Activated CD4-positive, alpha-beta T cell treated with anti-CD3 and anti-CD28 coated beads for 1 hour (primary cell): ENCODE measurements at places on chromosomes 16 and 17.

GRCh38 chr16:65716737-65717700 is 595.2 kb upstream of the CDH11 start:
- DNase-seq: no peak

DNA sequence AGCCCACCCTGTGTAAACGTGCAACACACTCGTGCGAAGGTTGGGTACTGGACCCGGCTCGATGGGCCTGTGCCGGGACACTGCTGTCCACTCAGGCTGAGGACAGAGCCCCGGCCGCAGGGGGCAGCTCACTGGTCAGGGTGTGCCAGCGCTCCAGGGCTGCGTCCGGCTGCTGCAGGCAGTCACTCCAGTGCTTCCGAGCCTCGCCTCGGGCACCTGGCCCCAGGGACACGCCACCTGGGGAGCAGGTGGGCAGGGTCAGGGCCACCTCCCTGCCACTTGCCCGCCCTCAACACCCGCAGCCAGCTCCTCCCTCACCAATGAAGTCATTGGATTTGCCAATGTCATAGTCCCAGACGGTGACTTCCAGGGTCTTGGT is 4.7 kb downstream of the DOC2A start:
- DNase-seq: no peak

DNA sequence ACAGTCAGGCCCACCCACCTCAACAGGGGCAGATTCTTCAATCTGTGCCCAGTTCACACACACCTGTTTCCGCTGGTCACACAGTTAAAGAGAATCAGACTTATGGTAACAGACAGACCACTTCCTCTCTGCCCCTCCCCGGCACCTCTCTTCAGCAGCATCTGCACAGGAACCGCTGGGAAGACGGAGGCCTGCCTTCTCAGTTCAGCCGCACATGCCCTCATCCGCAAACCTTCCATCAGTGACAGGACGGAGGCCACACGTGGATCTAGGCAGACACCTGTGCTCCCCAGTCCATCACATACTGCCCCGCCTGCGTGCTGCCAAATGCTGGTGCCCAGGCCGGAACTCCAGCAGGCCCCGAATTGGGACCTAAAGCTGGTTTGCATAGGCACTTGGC is 10.3 kb downstream of the PHB1 start:
- DNase-seq: no peak

- DNase-seq: no peak
These were observed 168.0 kb downstream of the AHSP start for GRCh38 chr16:31695667-31696066.

DNA sequence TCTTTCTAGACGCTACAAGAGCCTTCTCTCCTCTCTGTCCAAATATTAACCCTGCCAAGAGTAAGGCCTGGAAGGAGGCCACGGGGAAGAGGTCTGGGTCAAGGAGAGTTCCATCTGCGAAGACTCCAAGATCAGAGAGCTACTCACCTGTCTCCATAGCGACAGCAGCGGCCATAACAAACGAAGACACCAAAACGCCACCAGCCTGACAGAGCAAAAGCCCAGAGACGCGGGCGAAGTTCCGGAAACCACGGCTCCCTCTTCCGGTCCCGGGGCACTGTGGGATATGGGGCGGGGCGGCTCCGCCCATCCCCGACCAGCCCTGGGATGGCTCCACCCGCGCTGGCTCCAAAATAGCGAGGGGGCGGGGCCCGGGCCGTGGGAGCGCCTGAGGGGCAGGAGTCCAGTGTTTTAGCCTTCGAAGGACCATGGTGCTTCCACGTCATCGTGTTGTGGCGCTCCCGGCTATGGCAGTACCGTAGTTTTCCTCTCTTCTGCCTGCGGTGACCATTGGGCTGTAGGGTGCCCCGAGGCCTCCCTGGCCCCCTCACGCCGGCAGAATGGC is at the start of the genes C17orf100 and MED31:
Gene C17orf100, plus strand, starts transcription at position 409 of the 565 bp plus-strand sequence. Its CDS starts 152 bp downstream, at position 561.
Gene MED31, minus strand, starts transcription at position 252 of the 565 bp plus-strand sequence. Its CDS starts 77 bp downstream, at position 175.
- DNase-seq: peak; percentile 89

DNA sequence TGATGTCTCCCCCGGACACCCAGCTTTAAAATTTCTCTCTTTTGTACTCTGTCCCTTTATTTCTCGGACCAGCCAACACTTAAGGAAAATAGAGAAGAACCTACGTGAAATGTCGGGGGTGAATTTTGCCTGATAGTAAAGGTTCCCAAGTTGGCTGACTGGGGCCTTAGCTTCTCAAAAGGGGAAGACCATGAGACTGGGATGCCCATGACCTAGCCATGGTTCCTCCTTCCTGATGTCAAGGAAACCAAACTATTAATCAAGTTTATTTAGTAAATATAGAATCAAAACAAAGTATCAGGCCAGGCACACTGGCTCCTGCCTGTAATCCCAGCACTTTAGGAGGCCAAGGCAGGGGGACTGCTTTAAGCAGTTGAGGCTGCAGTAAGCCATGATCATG is 2.4 kb upstream of the EIF1 start:
- DNase-seq: no peak

DNA sequence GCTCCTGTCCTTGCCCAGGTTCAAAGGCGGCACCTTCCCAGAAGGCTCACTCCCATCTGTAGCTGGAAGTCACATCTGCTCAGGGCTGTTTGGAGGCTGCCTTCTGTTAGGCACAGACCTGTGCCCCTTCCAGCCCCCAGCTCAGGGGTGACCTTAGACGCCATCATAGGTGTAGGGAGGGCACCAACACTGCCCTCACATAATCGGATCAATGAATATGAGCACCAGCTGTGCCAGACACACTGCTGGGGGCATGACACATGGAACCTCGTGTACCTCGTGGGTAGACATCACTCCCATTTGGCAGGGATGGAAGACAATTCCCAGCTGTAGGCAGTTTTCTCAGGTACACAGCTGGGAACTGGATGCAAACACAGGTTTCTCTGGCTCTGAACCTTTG is 220.7 kb upstream of the ASIC2 start:
- DNase-seq: no peak

GRCh38 chr16:57645691-57646387 is 17.4 kb downstream of the ADGRG1 start:
- no peak for DNase-seq

DNA sequence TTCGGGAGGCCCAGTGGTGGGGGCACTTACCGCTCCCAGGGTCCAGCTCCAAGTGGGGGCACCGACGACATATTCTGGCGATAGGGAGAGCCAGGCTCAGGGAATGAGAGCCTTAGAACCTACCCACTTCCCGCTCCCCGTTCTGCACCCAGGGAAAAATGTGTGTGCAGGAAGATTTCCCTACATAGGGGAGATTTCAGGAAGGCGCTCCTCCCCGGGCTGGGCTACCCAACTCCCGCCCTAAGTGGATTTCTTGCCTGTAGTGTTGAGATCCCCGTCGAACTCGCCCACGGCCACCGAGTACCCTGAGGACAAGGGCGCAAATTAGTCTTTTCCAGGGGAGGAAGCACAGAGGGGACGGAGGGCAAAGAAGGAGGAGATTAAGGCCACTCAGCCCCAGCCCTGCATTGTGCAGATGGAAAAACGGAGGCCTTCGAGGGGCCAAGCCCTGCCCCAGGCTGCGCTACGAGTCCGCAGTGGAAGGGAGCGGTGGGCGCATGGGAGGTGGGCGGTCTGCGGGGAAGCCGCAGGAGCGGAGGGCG is 5.1 kb downstream of the ITGA2B start:
- DNase-seq: no peak

- DNase-seq: no peak
These were observed 18.9 kb downstream of the TPSD1 start for GRCh38 chr16:1274767-1275166.

DNA sequence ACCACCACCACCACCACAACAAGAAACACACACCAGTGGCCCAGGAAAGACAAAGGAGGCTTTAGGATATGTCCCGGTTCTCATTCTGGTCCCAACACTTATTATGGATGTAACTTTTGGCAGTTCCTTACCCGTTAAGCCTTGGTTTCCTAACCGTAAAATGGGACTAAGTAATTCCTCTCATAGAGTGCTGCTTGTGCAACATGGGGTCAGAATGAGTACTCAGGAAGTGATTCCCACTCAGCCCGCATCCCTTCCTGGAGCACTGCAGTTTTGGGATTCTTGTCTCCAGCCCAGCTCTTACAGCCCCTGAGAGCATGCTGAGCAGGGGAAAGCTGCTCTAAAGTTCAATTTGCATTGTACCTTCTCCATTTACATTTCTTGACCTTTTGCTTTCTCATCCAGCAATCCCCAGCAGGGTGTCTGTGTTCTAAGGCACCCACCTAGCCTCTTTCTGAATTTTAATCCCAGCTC is 262.6 kb downstream of the PRKCA start:
- DNase-seq: no peak

DNA sequence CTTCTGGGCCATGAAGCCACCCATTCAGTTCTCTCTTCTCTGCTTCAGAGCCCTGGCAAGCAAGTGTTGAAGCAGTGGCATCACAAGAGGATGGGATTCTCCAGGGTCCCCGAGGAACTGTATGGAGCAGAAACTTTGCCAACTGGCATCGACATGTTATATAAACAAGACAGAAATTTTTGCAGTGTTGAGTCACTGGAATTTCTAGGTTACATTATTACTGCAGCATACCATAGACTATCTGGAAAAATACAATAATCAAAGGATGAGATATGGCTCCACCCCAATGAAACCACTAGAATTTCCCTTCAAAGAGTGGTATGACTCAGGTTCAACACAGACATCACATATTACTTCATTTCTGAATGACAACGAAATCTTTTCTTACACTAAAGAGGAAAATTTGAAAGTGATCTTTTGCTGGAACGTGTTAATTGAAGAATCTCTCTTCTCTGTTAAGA is 343.0 kb upstream of the DYNLRB2 start:
- no peak for DNase-seq

DNA sequence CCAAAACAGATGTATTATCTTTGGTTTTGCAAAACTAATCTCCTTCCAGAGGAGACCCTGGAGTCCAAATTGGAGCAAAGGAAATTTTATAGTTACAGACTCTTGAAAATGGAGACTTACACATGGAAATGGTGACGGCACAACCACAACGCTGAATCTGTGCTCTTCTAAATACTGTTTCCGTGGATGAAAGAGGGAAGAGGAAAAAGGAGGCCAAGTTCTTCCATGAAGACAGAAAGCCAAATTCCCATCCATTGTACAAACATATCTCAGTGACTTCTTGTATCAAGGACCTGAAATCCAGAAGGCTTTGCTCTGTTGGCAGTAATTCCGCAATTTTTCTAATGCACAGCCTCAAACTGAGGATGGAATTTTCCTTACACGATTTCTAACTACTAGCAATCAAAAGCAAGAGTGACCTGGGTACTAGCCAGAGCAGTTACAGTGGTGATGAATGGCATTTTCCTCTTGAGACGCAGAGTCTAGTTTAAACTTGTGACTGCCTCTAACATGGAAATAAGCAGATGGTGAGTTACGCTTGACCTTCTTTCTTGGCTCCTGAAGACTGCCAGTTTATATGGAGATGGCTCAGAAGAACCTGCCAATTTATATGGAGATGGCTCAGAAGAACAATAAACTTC is 38.5 kb downstream of the VPS53 start:
- no peak for DNase-seq

GRCh38 chr17:28174352-28175046 is 132.0 kb downstream of the NLK start:
- DNase-seq: no peak

DNA sequence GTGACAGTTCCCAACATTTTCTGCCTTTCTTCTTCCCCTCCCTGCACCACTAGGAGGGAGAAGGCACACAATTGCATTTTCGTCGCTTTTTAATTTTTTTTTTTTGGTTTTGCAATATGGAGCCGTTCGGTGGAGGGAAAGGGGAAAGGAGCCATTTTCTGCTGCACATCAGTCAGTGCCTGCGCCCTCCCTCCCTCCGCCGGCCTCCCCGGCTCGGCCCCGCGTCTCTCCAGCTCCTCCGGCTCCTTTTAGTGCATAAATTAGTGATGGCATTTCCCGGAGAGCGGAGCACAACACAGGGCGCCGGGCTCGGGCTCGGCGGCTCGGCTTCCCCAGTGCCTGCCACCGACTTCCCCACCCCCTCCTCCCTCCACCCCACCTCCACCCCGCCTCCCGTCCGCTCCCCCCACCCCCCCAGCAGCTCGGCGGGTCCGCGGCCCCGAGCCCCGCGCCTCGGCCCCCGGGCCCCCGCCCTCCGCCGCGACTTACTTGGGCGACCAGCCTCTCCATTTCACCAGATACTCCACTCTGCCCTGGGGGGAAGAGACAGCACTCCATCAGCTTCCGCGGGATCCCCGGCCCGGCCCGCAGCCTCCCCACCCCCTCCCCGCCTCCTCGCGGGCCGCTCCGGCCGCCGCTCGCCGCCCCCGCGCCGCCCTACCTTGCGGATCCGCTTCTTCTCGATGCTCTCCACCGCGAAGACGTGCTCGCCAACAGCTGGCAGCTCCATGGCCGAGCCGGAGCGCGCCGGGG is 542 bp downstream of the CBX4 start:
- peak; percentile 35 for DNase-seq
